ENCODE measurements at places on chromosomes 11 and 22.
A peak's percentile ranks its signal among the peaks of the same experiment; 100 is the strongest.

DNA sequence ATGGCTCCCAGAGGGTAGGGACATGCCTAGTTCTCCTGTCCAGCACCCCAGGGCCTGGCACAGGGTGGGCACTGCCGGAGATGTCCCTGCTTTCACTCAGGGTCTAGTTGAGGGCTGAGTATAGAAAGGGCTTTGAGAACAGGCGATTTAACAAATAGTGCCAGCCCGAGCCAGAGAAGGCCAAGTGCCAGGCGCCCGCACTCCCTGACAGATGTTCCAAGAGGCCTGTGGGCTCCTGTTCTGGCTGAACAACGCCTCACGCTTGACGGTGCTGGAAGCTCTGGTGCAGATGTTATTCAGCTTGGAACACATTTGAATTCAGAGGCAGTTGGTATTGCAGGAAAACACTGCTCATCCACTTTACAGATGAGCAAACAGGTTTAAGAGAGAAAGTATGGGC, 46.5 kb downstream of the NFAM1 start:
- DNase-seq, result no peak

DNA sequence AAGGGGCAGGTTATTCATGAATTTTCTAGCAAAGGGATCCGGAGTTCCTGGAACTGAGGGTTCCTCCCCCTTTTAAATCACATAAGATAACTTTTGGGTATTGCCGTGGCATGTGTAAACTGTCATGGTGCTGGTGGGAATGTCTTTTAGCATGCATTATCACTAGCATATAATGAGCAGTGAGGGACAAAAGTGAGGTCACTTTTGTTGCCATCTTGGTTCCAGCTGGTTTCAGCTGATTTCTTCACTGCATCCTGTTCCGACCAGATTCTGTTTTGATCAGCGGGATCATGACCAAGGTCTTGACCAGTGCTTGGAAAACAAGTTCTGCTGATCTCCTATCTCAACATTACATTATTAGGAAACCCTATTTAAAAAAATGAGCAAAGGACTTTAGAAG, 7.4 kb downstream of the MIF start:
- DNase-seq, result no peak

DNA sequence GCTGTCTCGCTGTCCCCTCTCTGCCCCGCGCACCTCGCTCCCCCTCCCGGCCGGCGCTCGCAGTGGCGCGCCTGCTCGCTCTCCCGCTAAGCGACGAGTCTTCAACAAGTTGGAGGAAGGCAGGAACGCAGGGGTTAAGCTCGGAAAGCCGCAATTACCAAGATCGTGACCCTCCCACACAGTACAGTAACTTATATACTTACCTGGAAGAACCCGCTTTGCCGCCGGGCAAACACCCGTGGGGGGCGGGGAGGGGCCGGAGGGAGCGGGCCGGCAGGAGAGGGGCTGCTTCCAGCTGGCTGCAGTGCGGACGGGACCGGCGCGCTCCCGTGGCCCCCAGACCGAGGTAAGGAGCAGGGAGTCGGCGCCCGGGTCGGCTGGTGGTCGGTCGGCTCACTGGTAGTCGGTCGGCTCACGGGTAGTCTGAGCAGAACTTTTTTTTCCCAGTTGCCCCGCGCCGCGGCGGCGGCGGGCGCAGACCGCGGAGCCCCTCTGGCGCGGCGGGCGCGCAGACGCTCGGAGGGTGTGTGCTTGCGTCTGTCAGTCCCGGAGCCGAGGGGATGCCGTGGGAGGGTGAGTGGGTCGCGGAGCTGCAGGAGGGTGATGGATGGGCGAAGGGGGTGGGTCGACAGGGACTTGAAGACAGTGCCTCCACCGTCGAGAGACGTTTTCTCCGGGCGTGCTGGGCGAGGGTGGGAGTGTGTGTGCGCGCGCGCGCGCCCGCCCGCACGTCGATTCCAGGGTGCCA, 101.2 kb upstream of the HSD17B12 start:
- no peak for DNase-seq

DNA sequence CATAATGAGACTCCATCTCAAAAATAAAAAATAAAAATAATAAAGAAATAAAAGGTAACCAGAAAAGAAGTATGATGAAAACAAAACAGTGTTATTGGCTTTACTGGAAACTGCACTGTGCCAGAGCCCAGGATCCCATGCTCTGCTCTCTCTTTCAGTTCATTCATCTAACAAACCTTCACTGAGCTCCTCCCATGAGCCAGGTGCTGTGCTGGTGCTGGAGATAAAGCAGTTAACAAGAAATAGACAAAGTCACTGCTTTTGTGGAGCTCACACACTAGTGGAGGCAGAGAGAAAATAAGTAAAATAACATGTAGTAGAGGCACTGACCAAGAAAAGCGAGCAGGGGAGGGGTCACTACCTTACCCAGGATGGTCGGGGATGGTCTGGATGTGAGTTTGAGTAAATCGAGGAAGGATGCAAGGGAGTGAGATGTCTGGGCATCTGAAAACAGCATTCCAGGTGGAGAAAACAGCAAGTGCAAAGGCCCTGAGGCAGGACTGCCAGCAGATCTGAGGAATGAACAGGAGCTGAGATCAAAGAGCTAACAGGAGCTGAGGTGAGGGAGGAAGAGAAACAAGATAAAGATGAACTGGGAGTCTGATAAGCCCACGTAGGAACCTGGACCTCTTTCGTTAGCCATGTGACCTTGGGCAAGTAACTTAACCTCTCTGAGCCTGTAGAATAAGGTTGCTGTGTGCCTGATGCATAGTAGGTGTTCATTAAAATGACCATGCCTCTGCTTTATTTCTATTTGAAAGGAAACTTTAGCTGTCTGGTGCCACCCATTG, 31.3 kb upstream of the CD82 start:
- no peak for DNase-seq

GRCh38 chr11:74018331-74019005, 9.6 kb upstream of the UCP3 start:
- no peak for DNase-seq

- no peak for DNase-seq
Measured at GRCh38 chr22:37677493-37677974, 2.1 kb downstream of the LGALS1 start.

- no peak for DNase-seq
Measured at GRCh38 chr11:6656936-6657335, 1.3 kb upstream of the DCHS1 start.

- DNase-seq, result peak; percentile 64
Measured at GRCh38 chr11:8913961-8914660, 3.1 kb downstream of the AKIP1 start.

DNA sequence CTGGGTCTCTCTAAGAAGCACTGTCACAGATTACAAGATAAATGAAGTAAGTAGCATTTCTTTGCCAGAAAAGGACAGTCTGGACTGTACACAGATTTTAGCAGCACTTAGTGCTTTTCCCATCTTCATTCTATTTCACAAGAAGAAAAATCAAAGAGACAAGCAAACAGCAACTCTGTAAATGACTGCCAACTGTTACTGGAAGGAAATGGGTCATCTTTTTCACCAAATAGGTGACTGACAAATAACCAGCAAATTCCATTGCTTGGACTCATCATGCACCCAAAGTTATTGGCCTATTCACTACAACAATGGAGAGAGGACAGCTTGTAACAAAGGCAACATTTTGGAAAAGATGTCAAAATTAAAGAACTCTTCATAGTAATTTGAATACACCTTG, 28.9 kb upstream of the CARD18 start:
- DNase-seq, result peak; percentile 45

DNA sequence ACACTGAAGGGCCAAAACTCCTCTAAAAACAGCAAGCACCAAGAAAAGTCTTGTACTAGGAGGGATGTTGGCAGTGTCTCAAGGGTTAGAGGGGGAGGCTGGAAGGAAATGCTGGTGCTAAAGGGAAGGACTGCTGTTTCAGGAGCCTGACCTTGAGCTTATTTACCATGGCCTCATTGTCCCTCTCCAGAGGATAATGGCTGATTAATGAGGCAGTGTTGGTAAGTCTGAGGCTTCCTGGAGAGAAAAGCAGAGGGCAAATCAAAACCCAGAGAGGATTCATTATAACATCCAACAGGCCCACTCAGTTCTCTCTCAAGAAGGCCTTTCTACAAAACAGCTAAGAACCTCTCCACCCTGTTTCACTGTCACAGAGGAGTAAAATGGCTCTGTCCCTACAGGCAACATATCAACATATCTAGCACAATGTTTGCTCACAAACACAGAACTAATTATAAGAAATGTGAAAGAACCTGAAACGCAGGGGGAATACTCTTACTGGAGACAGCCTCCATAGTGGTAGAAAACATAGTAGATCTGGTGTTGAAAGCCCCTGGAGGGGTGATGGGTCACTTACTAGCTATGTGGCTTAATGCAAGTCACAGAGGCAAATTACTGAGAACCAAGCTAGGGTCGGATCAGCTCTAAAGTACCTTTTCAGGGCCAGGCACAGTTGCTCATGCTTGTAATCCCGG, 31.4 kb downstream of the NUMA1 start:
- no peak for DNase-seq

DNA sequence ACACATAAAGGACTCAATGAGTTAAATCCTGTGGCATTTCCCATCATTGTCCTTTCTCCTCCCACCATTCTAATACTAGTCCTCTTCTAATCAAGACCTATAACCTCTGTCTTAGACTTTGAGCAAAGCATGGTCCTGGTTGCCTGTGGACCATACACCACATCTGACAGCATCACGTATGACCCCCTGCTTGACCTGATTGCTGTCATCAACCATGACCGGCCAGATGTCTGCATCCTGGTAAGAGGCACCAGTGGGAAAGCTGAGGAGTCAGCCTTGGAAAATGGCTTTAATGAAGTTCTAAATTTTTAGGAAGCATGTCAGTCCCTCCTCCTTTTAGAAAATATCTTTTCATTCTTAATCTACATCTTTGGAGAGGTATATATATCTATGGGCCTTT, 25.8 kb downstream of the POLA2 start:
- no peak for DNase-seq

GRCh38 chr11:16840951-16841350, 102.5 kb downstream of the C11orf58 start:
- DNase-seq, result peak; percentile 70

DNA sequence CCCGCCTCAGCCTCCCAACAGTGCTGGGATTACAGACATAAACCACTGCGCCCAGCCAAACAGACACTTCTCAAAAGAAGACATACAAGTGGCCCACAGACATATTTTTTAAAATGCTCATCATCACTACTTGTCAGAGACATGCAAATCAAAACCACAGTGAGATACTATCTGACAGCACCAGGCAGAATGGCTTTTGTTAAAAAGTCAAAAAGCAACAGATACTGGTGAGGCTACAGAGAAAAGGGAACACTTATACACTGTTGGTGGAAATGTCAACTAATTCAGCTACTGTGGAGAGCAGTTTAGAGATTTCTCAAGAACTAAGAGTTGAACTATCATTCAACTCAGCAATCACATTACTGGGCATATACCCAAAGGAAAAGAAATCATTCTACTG, 67.0 kb downstream of the ARHGAP20 start:
- DNase-seq, result no peak

GRCh38 chr11:111414267-111414931, 35.3 kb upstream of the POU2AF1 start:
- no peak for DNase-seq

DNA sequence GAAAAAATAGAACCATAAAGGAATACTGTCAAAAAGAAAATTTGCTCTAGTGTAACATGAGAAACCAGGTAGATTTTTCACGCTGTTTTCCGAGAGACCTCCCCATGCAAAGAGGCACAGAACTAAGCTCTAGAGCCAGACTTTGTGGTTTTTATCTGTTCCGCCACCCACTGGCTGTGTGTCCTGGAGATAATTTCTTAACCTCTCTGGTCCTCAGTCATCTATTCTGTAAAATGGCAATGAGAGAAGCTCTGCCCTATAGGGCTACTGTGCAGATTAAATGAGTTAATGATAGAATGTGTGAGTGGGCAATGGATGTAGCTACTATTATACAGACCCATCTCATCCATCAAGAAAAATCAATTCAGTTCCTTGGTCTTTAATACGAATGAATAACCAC, 9.4 kb upstream of the SIGIRR start:
- DNase-seq, result no peak

DNA sequence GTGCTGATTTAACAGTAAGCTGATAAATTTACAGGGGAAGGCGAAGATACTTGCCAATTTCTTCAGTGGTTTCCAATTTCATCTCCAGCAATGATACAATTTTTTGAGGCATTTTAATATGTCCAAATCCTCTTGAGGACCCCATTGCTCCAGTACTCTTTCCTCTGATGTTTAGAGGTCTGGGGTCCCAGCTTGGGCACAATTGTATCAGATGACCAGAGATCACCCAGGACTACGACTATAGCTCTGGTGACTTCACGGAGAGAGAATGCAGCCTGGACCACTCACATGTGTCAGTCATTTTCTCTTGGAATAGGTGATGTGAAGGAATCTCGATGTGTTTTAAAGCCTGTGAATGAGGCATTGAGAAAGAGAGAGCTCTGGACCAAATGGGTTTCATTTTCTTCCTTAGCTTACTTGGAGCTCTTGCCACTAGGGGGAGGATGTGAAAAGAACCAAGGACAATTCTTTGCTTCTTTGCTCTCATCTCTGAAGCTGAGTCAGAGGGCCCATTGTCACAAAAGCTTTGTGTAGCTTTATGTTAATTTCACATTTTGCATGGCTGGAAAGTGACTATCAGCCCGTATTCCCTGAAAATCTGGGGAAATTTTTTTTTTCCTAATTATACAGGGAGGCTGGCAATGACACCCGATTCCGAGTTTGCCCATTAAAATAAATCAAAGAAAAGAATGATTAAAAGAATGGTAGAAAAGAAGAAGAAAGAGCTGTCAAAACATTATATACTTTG, 6.7 kb upstream of the CCDC90B start:
- DNase-seq, result peak; percentile 65

- DNase-seq, result no peak
Measured at GRCh38 chr22:36358533-36359469, 29.0 kb downstream of the MYH9 start.

DNA sequence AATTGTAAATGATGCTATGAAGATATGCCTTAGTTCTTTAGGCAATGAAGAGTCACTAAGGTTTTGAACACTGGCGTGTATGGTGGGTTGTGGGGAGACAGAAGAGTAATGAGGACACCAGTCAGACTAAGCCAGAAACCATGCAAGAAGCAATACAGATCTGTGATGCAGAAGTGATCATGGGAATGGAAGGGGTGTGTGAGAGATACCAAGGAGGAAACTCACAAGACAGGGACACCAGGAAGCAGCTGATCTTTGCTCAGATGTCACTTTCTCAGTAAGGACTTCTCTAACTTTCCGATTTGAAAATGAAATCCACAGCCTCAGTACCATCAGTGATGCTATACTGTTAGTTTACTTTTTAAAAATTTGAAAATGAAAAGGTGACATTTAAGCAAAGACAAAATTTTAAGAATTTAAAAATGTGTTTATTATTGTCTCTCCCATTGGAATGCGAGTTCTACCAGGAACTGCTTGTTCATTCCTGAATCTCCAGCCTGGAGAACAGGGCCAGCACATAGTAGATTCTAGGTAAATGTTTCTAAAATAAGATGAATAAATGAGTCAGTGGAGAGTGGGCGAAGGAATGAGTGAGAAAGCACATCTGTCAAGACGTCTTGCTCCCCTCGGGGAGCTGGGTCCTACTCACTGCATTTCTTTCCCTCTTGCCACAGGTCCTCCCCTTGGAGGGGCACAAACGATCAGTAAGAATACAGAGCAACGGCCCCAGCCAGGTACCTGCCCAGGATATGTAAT, 60.4 kb downstream of the KCNJ1 start:
- no peak for DNase-seq

GRCh38 chr11:8269636-8270035, 6.0 kb upstream of the LMO1 start:
- DNase-seq, result no peak

Data from kidney glomerular epithelial cell (primary cell).